Activated CD8-positive, alpha-beta memory T cell treated with anti-CD3 and anti-CD28 coated beads for 1 hour (primary cell): ENCODE measurements at places on chromosomes 3 and 15.

DNA sequence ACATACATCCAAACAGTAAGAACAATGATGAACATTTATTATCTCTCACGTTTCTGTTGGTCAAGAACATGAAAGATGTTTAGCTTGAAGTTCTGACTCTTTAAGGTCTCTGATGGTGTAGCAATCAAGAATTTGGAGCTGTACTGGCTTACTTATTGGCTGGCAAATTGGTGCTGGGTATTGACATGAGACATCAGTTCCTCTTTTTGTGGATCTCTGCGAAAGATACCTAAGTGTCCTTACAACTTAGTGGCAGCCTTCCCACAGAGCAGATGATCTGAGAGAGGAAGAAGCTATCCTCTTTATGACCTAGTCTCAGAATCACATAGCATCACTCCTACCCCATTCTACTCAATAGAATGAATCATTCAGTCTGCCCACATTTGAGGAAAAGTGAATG, 309.8 kb upstream of the DCBLD2 start:
- no peak for DNase-seq

- DNase-seq = no peak
Observed at GRCh38 chr3:10772271-10773161, 43.5 kb upstream of the SLC6A11 start.

- DNase-seq = no peak
Observed at GRCh38 chr3:195735036-195735695, 14.4 kb downstream of the MUC20 start.

DNA sequence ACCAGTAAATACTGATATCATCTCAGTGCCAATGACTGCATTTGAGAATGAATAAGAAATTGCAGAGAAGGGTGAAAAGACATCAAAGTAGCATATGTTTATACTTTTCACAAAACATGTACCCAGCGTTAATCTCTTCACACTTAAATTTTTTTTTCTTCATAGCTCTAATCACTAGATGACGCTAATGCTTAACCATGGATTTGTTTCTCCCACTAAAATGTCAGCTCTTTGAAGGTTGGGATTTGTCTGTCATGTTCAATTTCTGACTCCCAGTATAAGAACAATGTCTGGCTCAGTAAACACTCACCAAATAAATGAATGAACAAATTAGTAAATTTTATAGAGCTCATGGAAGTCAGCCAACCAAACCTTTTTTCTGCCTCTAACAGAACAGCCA, 78.3 kb upstream of the LMCD1 start:
- DNase-seq = no peak

DNA sequence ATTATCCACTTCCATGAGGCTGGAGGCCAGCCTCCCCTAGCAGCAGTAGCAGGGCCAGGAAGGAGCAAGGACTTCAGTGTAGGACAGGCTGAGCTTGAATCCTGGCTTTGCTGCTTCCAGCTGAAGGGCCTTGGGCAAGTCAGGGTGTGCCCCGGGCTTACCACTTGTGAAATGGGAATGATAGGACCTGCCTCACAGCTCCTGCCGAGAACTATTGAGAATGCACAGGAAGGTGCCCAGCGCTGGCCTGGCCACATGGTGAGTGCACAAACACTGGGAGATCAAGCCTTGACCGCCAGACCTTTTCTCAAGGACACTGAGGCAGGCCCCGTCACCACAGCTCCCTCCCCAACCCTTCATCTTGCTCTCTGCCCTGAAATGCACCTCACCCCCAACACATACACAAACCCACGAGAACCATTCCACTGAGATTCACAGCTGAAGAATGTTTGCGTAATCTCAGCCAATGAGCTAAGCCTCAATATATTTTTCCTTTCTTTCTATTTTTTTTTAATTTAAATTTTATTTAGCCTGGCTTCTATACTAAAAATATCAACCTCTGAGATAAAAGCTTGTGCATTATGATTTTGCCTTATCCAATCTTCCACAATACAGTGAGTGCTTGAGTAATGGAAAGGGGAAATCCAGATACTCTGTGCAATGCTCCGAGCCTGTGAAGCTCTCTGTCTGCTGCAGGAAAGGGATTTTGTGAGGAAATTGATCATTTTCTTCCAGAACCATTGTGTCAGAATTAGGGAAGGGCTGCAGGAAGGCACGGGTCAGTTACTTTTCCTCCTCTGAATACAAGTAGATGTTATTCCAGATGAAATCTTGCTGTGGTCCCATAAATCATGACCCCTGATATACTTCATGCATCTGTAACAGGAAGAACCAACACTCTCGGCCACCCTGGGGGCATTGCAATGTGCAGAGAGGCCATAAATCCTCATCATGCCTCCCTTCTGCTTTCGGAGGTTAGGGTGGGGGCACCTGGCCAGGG, 193.9 kb downstream of the TLE3 start:
- no peak for DNase-seq

GRCh38 chr3:100333970-100334487, 528 bp upstream of the NIT2 start:
- DNase-seq = no peak

DNA sequence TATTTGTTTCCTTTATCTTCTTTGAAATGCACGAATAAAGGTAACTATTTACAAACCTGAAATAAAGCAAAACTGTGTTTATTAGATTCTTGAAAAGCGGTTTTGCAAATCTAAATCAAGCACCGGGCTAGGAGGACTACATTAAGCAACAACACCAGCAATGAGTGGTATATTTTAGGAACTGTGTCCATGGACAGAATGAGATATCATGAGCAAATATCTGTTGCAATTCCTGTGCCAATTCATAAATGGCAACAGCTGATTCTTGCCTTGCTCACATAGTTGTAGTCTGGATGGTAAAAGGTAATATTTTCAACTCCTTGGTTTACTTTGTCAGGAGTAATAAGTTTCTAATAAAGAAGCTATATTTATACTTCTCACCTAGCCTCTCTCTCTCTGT, 403.3 kb downstream of the LPP start:
- no peak for DNase-seq

GRCh38 chr3:132628157-132628556, 31.1 kb downstream of the ACKR4 start:
- DNase-seq = no peak

GRCh38 chr3:111967068-111967467, 11.8 kb upstream of the ABHD10 start:
- DNase-seq = no peak

DNA sequence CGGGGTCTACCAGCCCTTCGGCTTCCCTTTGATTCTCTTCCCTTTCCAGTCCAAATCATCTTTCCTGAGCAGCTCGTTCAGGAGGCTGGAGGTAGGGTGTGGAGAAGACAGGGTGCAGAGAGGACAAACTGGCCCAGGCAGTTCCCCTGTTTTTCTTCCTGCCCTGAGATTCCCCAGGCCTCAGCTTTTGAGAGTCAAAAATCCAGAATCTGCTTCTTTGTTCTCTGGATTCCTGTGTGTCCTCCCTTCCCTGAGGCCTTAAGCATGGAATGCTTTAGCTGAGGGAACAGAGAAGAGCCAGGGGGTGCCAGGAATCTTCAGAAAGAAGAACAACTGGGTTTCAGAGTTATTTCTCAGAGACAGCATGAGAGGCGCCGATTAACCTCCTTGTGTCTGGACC, 26.7 kb upstream of the LRTM1 start:
- no peak for DNase-seq

- DNase-seq = no peak
Observed at GRCh38 chr15:89760303-89761008, 9.4 kb upstream of the MESP1 start.

DNA sequence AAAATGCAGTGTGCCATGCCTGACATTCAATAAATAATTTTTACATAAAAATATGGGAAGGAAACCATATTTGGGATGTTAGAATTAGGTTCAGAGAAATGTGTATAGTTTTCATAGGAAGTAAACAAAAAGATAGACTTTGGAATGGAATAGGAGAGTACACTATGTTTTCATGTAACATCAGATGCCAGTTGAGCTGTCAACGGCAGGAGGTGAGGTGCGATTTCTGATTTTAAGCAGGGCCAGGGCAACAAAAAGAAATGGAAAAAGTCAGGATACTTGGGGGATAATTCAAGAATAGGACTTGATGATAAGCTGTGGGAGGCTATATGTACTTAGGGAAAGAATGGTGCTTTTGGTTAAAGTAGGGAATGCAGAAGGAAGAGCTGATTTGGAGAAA, 639.5 kb downstream of the OTOL1 start:
- no peak for DNase-seq

DNA sequence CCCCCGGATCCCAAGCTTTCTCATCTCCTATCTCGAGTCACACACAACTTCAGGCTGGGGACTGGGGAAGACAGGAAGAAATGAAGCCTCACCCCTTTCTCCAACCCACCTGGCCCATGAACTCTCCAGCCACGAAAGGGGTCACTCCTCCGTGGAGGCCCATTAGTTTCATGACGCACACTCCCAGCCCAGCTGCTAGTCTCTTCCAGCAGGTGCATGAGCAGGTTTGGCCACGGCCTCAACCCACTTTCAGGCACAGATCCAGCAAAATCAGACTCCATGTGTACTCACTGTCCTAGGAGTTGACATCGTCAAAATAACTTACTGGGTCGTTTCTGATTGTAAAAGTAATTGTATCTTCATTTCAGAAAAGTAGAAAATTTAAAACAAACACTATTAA, 76.6 kb downstream of the C3orf70 start:
- DNase-seq = no peak

DNA sequence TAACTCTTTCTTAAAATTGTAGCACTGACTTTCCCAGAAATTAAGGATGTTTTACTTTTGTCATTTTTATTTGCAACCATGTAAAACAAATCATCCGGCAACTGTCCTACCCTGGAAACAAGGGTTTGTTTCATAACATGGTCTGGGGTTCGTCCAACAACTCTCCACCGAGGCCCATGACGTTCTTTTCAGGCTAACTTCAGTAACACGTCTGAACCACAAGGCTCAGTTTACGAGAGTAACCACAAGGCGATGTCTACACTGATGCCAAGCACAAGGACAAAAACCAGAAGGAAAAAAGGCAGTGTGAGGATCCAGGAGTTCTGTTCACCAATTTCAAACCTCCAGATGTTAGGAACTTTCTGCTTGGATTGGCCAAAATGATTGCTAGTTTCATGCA, 546.1 kb downstream of the NTRK3 start:
- no peak for DNase-seq

GRCh38 chr3:76267851-76268380, 482.6 kb upstream of the ZNF717 start:
- DNase-seq = no peak

GRCh38 chr15:82864967-82865366, 55.5 kb downstream of the WHAMM start:
- no peak for DNase-seq

GRCh38 chr3:8506571-8507061, 5.0 kb downstream of the LMCD1 start:
- DNase-seq = no peak

DNA sequence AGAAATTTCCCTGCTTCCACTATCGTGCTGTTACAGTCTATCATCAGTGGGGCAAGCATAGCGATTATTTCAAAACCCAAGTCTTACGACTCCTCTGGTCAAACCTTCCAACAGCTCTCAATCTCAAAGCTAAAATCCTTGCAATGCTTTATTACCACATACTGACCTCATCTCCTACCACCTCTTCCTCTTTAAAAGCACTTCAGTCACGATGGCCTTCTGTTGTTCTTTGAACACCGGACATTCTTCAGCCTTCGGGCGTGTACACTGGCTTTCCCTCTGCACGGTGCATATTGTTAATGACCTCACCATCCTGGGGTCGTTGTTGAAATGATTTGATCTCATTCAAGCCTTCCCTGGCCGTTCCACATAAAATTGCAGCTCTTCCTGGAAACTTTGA, 31.1 kb downstream of the MAGEL2 start:
- DNase-seq = no peak

DNA sequence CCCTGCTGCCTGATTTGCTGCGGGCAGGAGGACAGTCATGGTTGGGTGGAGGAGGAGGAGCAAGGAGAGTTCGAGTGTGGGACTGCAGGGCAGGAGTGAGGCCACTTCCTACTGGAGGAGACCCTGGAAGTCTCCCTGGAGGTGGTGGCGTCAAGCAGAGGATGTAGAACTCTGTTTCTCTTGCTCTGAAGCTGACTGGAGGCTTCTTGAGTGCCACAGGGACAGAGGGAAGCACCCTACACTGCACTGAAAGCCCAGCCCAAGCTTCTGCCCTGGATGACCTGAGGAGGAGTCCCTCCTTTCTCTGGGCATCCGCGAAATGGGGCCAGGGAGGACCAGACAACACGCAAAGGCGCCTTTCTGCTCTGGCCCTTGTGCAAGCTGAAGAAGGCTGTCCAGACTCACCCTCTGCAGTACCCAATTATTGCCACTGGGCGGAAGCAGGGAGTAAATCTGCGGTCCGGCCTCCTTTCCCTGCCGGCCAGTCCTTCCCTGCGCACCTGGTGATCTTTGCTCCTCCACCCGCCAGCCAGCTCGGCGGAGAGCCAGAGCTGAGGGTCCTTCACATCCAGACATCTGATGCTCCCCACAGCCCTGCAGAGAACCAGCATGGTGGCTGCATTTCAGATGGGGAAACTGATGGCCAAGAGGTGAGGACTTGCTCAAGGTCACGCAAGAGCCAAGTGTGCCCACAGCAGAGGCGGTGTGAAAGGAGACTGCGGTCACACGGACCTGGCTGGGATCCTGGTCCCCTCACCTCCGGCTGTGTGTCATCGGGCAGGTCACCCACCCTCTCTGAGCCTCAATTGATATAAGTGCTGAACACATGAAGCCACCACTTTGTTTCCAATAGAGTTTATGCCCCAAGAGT, 207.1 kb downstream of the TBC1D2B start:
- no peak for DNase-seq

DNA sequence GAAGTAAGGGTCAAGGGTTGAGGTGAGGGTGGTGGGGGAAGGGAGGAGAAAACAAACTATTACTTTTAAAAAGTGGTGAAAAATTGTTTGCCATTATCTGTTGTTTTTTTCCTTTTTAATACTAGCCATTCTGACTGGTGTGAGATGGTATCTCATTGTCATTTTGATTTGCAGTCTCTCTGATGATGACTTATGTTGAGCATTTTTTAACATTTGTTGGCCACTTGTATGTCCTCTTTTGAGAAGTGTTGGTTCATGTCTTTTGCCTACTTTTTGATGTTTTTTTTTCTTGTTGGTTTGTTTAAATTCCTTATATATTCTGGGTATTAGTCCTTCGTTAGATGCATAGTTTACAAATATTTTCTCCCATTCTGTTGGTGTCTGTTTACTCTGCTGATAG, 185.9 kb upstream of the ANKRD28 start:
- no peak for DNase-seq

GRCh38 chr3:42080453-42080872, 10.7 kb upstream of the TRAK1 start:
- no peak for DNase-seq

DNA sequence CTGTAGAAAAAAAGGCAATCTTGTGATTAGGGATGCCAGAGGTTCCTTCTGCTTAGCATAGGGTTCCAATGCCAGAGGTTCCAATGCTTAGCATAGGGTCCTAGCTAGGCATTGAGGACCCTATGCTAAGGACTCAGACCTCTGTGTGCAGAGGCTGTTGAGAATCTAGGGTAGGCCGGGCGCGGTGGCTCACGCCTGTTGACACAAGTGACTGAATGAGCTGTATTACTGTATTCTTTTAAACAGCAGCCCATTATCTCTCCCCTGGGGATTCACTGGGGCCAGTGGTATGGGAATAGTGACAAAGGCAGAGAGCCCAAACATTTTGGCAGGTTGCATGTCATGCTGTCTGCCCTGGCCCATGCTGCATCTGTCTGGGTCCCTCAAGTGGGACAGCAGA, 16.2 kb downstream of the PAK6 start:
- no peak for DNase-seq

- DNase-seq = no peak
Observed at GRCh38 chr3:114800272-114801031, 346.6 kb downstream of the ZBTB20 start.

GRCh38 chr3:101203411-101203810, 117.0 kb downstream of the IMPG2 start:
- no peak for DNase-seq

- DNase-seq = no peak
Observed at GRCh38 chr3:176219970-176220369, 977.3 kb downstream of the TBL1XR1 start.
